CD8-positive, alpha-beta T cell (primary cell): ENCODE measurements at places on chromosomes 16 and 17.

GRCh38 chr16:49855822-49856671 is at the start of gene ZNF423:
Gene ZNF423 (minus strand): TSS chr16:49856112. CDS start chr16:49855774, 338 bp downstream.
- no peak for DNase-seq

- peak; percentile 79 for DNase-seq
Observed at GRCh38 chr16:53159781-53160436, 105.1 kb downstream of the CHD9 start.

GRCh38 chr17:63120406-63120805 is 154.4 kb downstream of the TANC2 start:
- DNase-seq = no peak

- no peak for DNase-seq
Observed at GRCh38 chr16:28820016-28820415, 2.8 kb upstream of the ATXN2L start.

DNA sequence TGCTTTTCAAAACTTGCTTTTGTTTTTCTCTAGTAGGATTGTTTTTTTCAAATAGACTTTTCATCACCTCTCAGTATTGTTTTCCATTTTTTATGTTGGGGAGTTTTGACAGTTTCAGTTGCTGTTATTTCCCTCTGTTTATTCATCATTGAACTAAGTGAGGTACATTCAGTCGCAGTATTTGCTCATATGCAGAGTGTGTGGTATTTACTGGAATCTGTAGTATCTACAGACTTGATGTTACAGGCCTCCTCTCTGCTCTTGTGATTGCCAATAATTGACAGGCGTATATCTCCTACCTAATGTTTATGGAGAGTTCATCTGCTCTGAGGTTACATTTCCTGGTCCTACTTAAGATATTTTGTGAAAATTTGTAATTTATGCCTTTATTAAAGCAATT is 49.6 kb downstream of the COX10 start:
- no peak for DNase-seq

- no peak for DNase-seq
Observed at GRCh38 chr17:10337976-10338375, 34.8 kb downstream of the MYH13 start.

DNA sequence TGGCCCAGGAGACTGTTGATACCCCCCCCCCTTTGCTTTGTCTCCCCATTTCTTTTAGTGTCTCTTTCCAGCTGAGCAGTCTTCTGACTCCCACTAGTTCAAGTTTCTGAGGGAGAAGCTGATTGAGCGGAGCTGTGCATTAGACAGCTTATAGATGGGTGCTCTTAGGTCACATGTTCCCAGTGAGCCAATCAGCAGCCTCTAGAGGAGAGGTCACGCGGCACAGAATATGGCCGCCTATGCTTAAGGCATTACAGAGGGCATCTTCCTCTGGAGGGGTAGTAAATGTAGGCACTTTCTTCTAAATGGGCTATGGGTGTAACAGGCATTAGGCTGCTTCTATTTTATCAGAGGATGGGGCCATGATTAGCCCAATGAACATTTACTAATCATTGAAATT is 131.6 kb downstream of the CDH13 start:
- DNase-seq = no peak

- DNase-seq = no peak
Observed at GRCh38 chr16:756428-756827, 4.1 kb upstream of the MSLN start.

DNA sequence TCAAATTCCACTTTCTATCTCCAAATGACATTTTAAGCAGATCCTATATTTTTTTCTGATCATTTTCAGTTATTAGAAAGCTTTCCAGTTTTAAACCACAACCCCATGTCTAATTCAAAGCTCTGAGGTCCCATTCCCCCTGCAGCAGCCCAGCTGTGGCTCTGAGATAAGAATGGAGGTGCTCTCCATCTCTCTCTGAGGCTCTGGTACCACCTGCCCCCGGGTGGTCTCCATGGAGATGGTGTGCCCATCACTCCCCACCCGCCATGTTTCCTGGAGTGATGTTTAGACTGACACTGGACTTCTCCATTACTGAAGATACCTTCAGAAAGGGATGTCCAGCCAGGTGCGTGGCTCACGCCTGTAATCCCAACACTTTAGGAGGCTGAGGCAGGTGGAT is 68.1 kb upstream of the SEC14L1 start:
- DNase-seq = no peak

DNA sequence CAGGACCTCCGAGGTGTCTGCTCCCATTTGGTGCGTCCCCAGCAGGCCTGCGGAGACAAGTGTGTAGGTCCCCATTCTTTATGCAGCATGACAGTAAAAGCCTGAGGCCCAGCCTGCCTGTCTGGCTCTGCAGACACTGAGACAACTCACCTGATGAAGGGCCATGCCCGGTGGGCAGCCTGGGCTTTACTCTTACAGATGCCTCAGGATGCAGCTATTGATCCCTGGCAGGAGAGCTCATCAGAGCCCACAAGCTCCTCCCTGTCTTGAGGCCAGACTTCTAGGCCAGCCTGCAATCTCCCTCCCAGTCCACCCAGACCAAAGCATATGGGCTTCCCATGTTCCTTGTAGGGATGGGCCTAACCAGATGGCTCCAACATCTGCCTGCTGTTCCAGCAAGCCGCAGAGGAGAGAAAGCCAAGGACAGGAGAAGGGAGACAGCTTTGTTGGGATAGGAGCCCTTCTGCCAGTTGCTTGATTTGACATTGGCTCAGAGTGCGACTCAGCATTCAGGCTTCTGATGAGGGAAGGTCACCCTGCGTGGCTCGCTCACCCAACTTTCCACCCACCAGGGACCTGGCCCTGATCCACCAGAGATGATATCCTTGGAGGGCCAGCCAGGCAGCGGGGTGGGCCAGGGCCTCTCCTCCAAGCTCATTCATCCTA is 87.5 kb downstream of the SOCS1 start:
- no peak for DNase-seq

DNA sequence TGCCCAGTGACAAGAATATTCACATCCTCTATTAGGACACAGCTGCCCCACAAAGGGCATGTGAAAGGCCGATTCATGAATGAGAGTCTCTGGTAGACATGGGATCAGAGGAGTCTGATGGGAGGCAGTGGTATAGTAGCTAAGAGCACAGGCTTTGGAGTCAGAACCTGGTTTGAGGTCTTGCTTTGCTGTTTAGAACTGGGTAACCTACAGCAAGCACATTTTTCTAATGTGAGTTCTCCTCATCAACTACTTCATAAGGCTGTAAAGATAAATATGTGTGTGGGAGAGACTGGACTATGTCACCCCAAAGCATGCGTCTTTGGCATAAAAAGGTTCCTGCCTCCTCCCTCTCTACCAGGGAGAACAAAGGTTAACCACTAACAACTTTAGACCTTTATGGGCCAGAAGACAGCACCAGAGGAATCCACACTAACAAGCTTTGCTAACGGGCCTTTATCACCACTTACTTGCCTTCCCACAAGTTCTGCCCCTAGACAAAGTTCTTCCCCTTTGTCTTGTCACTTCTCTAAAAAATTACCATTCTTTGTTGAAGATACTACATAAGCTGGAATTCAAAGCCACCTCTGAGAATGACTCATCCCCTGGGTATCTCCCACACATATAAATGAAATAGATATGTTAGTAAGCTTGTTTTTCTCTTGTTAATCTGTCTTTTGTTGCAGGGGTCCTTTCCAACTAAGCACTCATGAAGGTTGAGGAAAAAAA is 21.1 kb downstream of the CDR2 start:
- no peak for DNase-seq

DNA sequence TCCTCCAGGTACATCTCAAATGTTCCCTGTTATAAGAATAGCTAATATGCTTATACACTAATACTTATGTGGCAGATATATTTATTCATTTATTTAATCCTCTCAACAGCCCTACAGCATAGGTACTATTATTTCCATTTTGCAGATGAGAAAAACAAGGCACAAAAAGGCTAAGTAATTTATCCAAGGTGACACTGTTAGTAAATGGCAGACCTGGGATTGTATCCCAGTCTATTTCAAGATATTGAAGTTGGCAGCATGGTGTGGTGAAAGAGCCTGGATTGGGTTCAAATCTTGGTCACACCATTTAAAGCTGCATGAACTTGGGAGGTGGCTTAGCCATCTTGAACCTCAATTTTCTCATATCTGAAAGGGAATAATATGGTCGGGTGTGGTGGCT is 27.2 kb downstream of the TMEM98 start:
- DNase-seq = no peak

DNA sequence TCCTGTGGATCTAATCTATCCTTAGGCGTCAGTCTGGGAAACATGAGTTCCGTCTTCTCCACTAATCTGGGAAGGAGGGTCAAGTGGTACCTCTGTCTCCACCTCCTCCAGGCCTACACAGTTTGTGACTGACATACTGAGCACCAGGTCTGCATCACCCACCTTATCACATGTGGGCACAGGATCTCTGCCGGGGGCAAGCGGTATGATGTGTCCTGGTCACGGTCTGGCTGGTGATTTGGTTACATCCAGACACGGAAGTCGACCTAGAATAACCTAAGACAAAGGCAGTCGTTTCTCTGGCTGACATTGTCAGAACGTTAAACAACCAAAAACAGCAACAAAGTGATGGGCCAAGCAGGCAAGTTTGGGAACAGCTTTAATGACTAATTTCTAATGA is 82.5 kb upstream of the HSBP1 start:
- DNase-seq = no peak

DNA sequence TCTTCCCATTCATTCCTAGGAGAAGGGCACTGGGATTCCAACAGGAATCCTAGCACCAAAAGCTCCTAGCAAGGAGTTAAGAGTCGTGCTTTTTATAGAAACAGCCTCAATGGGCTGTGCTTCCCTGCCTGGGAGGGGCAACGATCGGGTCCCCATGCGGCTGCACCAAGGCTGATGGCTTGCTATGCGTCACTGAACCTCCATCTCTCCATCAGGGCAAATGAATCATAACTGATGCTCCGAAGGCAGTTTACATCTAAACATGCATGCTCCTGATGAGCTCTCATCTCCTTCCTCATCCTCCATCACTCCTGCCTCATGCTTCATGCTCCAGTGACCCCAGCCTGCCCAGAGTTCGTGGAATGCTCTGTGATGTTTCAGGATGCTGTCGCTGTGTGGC is 270.5 kb downstream of the FOXL1 start:
- DNase-seq = no peak

- DNase-seq = no peak
Observed at GRCh38 chr17:42772945-42773289, 332 bp upstream of the VPS25 start.

GRCh38 chr16:8713635-8714172 is 39.3 kb downstream of the ABAT start:
- DNase-seq = no peak

DNA sequence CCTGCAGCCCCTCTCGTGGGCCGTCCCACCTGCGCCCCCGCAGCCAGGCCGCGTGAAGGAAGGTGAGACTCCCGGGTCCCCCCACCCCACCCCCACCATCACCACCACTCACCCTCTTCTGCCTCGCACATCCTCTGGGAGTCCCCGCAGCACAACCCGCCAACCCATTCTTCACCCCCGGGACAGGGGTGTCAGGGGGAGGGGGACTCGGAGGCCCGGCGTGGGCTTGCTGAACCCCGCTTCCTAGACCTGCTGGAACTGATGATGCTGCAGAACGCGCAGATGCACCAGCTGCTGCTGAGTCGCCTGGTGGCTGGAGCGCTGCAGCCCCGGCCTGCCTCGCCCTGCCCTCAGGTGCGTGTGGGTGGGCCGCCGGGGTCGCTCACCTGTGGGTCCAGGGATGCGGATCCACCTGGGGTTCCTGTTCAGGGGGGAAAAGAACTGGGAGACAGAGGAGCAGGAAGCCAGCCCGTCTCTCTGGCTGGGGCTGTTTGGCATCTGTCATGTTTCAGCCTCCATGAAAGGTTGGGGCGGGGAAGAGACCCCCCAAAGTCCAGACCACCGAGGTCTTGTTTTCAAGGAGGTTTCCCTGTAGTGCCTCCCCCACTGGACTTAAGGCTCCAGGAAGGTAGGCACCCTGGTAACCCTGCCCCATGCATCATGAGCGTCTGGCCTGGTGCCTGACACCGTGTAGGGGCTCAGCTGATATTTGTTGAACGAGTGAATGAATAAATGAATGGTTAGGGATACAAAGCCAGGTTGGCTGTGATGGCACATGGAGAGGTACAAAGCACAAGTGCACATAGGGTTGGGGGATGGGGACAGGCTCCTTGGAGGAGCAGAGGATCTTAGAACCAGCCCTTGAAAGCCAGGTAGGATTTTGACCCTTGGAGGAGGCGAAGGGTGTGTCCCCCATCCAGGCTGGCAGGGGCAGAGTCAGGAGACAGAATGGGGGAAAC is 849 bp downstream of the PRR29 start:
- DNase-seq = peak; percentile 42

DNA sequence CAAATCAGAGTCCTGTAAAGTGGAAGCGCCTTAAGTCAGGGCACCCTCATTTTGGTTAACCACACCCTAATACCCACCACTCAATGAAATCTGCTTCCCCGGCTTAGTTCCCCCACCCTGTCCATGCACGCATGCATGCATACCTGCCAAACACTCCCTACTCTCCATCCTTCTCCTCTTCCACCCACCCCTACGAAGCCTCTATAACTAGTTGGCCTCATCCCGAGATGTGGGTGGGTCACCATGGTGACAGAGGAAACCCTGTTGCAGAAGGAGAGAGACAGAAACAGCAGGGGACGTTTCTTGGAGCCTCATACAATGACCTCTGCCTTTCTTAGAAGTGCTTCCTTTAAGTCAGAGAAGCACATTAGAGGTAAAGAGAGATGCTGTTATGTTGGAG is 46.8 kb upstream of the DNAH9 start:
- DNase-seq = no peak

GRCh38 chr17:75486151-75486550 is 29.2 kb downstream of the CASKIN2 start:
- no peak for DNase-seq

DNA sequence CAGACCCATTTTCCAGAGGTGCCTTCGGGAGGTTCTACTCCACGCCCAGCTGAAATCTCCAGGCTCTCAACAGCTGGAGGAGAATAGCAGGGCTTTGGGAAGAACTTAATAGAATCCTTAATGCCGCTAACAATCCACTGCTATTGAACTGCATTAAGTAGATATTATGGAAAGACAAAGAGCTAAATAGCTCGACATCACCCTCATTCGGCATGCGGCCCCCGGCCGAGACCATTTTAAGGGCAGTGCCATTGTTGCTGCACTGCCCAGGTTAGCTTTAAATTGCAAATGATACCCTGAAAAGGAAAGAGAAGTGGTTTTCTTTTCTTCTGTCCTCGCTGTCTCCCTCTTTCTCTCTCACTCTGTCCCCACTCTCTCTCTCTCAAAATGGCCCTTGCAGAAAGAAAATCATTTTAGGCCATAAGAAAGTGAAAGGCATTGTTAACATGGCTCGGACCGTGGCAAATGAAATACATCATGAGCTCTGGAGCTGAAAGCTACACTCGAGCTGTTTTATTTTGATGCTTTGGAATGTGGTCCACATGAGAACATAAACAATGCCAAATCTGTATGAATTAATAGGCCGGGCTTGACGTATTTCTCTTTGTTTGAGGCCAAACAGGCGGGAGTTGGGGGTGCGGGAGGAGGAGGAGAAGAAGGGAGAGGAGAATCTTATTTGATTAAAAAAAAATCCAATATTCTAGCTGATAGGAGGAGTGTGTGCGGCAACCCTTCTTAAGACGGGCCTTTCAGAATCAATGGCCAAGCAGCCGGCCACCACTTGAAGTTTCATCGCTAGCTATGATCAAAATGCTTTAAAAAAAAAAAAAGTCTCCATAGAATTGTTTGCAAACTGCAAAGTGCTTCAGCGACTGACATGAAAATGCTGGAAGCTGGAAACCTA is 298.8 kb upstream of the IRX3 start:
- DNase-seq = no peak

- DNase-seq = no peak
Observed at GRCh38 chr17:79986411-79987186, 49.1 kb downstream of the TBC1D16 start.
